Effector CD8-positive, alpha-beta T cell (primary cell): ENCODE measurements at places on chromosomes 3 and 15.

DNA sequence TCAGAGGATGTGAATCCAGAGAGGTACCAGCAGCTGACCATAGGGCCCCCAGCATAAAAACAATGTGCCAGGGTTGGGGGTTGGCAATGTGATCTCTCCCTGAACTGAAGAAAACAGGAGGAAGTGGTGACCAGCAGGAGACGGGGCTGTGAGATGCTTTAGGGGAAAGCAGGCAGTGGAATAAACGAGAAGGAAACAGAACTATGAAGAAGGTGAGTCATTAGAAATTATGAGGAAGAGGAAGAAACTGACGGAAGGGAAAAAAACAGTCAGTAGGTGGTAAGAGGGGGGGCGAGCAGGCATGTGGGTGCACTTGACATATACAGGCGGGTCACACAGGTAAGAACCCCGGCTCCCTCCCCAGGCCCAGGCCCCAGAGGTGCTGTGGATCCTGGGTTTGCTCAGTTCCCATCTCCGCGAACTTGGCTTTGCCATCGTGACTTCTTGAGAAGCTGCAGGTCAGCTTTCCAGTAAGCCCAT lies 42.2 kb upstream of the B3GNT5 start:
- DNase-seq: no peak

GRCh38 chr3:99256788-99257187 lies 355.3 kb upstream of the DCBLD2 start:
- DNase-seq: no peak

- no peak for DNase-seq
Measured at GRCh38 chr15:101185336-101185735, 66.5 kb downstream of the CHSY1 start.

DNA sequence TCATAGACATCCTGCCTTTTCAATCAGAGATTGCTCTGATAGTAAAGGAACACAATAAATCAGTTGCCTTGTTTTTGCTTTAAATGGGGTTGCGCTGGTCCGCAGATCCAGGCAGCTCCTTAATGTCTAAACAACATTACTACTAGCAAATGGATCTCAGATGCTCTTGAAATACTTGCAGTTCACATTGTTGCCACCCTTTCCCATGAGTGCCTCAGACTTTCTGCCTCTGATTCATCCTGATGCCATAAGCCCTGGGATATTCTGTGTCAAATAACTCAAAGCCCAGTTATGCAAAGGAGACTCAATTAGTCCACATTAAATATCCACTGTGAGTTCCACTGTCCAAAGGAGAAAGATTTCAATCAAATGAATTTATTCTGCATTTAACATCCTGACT lies 196.7 kb downstream of the PLCH1 start:
- DNase-seq: no peak

- no peak for DNase-seq
Measured at GRCh38 chr15:69021895-69022294, 7.4 kb downstream of the NOX5 start.

DNA sequence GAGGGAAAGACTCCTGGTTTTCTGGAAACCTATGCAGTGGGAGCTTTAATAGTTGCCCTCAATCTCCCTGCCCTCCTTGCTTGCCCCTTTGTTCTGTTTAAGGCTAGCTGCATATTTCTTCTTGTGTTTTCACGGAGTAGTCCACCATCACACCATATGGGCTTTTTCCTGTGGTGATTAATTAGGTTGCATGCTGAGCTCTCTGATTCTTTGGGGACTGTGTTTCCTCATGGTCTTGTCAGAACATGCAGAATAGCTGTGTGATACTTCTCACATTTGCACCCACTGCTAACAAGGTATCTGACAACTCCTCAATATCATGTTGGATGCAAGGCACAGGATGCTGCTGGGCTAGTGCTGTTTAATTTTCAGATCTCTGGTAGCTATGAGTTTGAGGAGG lies 139.6 kb downstream of the PTPRG start:
- DNase-seq: no peak

DNA sequence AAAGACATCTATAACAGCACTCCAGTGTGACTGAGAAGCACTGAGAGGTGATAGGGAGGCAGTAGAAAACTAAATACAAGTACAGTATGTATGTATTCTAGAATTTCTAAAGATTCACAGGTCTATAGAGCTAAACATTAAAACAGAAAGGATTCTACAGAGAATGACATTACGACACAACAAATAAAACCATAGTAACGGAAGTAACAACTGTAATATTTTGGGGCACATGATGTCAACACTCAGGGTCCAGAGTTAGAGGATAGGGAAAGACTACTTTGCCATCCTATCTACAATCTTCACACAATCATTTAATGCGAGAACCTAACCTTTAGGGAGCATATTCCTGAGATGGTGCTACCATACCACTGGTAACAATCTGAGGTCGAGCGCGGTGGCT lies 13.6 kb downstream of the UBXN7 start:
- no peak for DNase-seq

DNA sequence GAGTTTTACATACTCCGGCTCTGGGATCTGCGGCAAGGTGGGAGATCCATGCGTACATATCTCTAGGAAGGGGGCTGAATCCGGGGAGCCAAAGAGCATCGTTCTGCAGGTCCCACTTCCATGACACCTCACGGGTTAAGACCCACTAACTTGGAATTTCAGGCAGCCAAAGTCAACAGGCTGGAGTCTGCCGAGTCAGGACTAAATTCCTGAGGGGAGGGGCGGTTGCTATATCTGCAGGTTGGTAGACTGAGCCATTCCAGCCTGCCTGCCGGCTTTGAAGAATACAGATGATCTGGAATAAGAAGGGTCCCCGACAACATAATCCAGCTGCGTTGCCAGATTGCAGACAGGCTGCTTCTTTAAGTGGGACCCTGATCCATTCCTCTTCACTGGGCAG lies 65.4 kb upstream of the PEX5L start:
- no peak for DNase-seq

GRCh38 chr3:179292450-179292849 lies 30.4 kb upstream of the ZNF639 start:
- no peak for DNase-seq

- no peak for DNase-seq
Measured at GRCh38 chr3:186042521-186043202, 66.2 kb downstream of the ETV5 start.

DNA sequence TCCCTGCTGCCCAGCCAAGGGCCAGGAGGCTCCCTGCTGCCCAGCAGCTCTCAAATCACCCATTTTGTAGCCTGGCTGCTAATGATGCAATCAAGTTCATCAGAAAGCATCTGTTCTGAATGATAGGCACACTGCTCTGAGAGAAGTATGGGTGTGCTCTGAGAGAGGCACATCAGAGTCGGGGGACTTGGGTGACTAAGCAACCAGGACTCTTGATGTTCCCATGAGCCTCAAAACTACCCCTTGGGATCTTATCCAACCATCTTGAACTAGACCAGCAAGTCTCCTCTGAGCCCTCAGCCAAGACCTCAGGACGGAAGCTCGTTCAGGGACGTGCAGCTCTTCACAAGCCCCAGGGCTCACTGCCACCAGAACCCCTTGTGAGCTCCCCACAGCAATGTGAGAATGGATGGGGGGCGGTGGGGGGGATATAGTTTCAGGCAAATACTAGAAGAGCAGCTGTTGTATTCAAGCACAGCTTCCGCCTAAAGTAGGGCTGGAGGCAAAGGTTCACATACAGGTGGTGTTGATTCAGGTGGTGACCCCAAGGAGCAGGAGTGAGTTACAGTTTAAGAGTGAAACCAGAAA lies 52.2 kb upstream of the HES1 start:
- DNase-seq: no peak

- DNase-seq: no peak
Measured at GRCh38 chr3:47418167-47419082, 37.6 kb downstream of the PTPN23 start.

DNA sequence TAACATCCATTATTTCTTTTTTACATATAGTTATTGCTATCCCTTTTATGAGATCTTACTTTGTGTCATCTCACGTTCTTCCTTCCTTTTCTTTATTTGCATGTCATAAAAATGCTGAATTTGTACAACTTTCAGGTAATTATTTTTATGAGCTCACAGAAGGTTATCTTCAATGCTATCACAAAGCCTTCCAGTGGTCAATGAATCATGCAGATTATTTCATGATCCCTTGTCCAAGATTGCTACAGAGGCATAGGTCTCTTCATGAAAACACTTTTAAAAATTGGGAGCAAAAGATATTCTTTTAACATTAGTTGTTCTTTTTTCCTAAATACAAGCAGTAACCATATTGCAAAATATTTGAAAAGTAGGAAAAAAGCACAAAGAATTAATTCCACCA lies 880.1 kb upstream of the NR2F2 start:
- no peak for DNase-seq

GRCh38 chr15:31272558-31273257 lies 53.9 kb upstream of the KLF13 start:
- no peak for DNase-seq
